ENCODE measurements at places on chromosomes 5 and 9.

- no peak for DNase-seq
Measured at GRCh38 chr5:163436515-163436914, 880 bp upstream of the CCNG1 start.

DNA sequence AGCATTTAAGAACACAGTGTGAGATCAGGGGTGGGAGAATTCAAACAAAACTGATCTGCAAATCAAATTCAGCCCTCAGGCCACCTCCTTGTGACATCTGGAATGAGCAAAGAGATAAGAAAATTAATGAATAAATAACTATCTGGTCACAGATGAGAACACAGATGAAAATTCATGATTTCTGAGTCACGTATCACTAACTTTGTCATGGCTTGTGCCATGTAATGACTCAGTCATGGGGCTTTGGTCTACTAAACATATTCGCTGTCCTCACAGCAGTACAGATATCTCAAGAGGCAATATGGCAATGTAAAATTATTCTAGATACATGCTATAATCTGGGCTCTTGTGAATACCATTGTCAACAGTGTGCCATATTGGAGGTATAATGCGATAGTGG lies 274.4 kb downstream of the MAN2A1 start:
- DNase-seq, result no peak

DNA sequence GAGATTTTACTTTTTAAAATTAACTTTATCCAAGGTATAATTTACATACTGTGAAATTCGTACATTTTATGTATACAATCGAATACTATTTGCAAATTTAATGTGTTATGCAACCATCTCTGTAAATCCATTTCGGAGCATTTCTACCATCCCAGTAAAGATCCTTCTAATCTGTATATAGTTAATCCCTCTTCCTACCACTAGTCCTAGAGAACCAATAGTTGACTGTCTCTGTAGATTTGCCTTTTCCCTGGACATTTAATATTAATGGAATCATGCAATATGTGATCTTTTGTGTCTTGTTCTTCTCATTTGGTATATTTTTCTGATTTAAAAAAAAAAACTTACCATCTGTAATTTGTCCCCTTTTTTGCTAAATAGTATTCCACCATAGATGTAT lies 74.8 kb downstream of the RAB24 start:
- no peak for DNase-seq

DNA sequence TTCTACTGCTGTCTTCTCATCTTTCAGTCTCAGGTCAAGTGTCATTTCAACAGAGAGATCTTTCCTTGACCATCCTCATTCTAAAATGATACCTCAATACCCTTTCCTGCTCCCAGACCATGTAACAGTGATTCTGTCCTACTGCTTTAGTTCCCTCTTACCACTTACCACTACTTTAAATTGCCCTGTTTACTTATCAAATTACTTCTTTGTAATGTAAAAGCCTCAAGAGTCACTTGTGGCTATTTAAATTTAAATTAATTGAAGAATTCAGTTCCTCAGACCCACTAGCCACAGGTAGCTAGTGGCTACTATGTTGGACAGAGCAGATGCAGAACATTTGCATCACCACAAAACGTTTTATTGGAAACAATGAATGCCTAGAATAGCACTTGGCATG lies 217.3 kb downstream of the ADAMTS6 start:
- DNase-seq, result no peak

DNA sequence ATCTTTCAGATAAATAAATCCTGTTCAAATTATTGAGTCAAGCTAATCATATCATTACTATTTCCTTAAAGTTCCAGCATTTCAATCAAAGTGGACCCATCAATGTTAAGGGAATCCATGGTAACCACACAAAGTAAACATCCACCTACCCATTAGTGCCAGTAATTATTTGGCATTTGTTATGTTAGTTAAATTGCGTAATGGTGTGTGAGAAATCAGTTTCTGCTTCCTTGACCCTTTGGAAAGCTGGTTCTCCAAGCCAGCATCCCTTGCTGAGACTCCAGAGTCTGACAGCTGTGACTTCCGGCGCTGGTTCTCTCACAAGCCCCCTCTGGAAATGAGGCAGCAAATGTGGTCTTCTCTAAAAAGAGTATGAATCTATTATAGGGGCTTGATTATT lies 308.6 kb upstream of the EFNA5 start:
- no peak for DNase-seq

- no peak for DNase-seq
Measured at GRCh38 chr9:132409828-132410528, at the start of gene CFAP77. Gene CFAP77, plus strand, starts transcription at chr9:132410211. Its CDS starts 61 bp downstream, at chr9:132410272.

- no peak for DNase-seq
Measured at GRCh38 chr5:173310861-173311785, 17.1 kb downstream of the STC2 start.

DNA sequence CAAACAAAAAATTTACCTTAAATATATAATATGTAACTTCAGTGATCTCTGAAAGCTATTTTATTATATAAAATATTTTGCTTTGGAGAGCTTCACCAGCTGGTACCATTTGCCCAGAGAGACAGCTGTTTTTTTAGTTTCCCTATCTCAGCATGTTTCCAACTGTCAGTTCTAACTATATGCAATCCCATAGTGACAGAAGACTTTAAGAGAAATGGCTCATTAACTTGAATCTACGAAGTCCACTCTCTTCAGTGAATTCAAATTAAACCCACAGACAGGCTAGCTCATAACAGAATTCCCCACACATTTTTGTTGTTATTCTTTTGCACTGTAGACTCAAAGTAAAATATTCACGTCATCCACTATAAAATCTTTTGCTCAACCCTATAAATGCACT lies 251.8 kb upstream of the POU5F2 start:
- DNase-seq, result no peak

DNA sequence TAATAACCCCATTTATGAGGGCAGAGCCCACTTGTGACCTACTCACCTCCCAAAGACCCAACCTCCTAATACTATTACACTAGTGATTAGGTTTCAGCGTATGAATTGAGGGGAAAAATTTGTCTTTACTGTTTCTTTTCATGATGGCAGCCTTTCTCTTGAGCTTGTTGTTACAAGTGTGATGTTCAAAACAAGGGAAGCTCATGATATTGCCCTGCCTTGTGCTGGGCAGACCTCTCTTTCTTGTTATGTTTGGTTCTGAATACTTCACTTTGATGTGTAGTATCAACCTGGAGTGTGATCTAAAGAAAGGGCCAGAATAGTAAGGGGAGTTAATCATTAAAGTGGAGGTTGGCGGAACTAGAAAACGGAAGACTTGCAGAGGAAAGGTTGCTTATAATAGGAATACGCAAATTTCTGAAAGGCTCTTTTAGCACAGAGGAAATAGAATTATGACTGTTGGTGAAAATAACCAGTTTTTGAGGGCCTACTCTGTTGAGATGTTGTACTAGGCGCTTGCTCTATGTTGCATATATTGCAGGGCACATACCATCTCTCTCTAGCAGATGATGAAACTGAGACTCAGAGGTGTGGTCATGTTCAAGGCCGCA lies 68.2 kb downstream of the MELK start:
- DNase-seq, result no peak

DNA sequence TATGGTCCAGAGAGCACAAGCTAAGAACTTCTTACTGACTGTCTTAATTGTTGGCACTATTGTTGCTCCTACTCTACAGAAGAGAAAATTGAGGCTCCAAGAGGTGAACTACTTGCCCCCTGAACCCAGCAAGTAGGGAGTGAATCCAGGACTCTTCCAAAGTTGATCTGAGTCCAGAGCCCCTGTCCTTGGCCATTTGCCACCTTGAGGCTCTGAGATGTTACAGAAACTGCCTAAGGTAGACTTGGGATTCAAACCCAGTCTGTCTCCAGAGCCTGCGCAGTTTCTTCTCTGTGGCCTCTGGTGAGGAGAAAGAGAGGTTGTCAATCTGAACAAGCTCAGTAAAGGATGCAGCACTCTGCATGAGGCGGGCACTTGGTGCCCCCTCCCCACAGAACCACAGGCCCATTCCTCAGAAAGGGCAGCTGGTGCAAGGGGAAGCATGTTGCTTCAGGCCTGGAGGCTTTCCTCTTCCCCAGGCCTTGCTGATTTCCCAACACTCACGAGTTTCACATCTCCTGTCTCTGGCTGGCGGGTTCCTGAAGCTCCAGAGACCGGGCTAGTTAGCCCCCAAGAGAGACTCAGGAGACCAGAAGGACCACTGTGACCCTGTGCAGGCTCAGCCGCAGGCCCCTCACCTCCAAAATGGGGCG lies 2.9 kb upstream of the LCP2 start:
- no peak for DNase-seq

DNA sequence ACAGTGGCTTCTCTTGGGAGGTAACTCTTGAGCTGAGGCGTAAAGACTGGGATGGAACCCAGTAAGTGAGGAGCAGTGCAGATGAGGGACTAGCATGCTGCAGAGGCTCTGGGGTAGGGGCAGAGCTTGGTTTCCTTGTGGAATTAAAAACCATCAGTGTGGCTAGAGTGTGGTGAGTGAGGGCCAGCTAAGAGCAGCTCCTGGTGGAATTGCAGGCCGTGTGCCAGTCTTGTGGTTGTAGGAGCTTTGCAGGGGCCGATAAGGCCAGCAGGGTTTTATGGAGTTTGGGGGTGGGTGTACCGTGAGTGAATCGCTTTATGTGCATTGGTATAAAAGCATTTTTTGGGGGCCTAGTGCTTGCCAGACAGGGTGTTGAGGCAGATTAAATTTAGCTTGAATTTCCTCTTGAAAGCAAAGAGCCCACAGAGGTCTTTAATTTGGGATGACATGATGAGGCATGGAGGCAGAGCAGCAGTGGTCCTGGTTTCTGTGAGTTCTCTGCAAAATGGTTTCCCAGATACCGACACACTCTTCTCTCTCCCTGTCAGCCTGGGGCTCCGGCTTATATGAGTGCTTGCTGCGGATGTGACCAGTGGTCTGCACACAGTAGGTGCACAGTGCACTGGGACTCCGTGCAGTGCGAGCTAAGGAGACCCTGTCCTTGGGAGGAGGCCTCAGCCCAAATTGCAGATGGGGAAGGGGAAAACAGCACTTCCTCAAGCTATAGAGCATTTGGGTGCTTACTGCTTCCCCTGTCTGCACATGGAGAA lies 176.4 kb upstream of the PITX1 start:
- no peak for DNase-seq

GRCh38 chr5:116273448-116274242 lies 188.8 kb downstream of the COMMD10 start:
- DNase-seq, result peak; percentile 12

DNA sequence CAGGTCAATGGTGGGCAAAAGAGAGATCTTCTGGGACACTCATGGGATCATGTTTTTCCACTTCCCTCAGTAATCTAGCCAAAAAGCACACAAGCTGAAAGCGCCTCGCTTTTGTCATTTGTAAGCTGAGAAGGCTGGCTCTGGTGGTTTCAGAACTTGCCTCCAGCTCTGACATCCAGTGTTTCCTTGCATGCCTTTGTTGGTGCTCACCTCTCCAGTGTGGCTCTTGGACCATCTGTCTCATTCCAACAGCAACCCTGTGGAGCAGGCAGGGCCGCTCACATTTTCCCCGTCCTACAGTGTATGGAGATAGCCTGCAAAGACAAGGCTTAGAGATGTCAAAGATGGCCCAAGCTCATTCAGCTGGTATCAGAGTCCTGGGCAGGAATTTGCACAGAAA lies 160.8 kb upstream of the KLF4 start:
- DNase-seq, result no peak

DNA sequence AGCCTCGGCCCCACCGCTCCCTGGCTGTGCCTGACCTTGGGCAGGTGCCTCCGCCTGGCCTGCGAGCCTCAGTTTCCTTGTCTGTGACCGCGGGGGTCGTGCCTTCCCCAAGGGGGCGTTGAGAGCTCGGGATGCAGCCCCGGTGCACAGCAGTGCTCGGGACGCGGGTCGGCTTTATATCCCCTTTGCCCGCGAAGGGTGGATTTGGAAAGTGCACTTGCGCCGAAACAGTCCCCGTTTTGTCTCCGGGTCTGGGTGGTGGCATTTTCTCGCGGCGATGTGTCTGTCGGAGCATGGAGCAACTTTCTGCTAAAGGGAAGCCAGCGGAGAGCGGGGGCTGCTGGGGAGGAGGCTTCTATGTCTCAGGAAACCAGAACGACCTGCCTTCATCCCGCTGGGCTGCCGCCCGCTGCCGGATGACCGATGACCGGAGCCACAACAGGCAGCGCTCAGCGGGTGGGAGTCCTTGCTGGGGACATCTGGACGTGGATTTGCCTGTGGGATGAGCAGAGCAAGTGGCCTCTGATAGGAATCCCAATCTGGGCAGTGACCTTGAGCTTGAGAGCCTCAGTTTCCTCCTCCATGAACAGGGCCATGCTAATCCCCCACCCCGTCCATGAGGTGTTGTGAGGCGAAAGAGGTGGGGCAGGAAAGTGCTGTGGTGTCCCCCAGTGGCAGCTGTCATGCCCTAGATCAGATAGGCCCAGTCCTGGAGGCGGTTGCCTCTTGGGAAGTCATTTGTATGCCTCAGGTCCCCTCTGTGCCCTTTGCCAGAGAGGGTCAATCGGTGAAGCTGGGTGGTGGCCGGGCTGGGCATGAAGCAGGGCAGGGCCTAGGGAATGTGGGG lies 651 bp downstream of the HRH2 start:
- DNase-seq, result no peak

GRCh38 chr5:172659909-172660628 lies 19.0 kb downstream of the NEURL1B start:
- peak; percentile 52 for DNase-seq

- DNase-seq, result no peak
Measured at GRCh38 chr5:106080535-106080934, 1590.2 kb downstream of the EFNA5 start.

DNA sequence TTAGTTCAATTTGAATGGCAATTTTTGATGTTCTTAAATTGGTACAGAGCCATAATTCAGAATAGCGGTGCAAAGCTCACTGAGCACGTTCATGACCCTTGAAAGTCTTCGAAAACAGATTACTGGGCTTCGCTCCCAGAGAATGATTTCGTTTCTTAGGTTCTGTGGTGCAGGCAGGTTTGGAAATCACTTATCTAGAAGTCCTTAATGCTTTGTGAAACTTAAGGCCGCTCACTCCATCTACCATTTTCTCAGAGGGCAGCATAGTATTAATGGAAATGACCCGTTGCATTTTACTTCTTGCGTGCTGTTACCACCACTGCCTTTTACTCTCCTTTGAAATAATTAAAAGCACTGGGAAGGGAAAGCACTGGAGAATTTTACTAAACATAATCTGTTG lies 2.9 kb upstream of the MAT2B start:
- no peak for DNase-seq
